Stimulated activated CD8-positive, alpha-beta memory T cell treated with anti-CD3 and anti-CD28 coated beads, Interleukin-12 subunit alpha, Interleukin-12 subunit beta, amount 100 ng/mL, for 1 hour (primary cell): ENCODE measurements at places on chromosomes 6 and 20.

DNA sequence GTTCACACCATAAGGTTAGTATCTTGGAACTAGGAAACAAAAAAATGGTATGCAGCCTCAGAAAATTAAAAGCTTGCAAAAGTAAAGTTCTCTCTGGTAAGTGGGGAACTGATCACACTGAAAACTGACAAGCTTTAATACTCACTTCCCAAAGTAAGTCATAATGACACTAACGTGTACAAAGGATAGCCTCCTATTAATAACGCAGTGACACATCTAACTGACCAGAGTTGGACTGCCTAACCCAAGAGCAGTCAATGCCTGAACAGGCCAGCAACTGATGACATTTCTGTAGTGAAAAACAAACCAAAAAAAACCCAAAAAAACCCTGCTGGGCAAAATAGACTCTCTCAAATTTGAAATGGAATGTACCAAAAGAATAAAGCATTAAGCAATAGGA, 30.7 kb downstream of the CHD6 start:
- no peak for DNase-seq

GRCh38 chr6:107077710-107078109, 37.6 kb downstream of the BEND3 start:
- no peak for DNase-seq

DNA sequence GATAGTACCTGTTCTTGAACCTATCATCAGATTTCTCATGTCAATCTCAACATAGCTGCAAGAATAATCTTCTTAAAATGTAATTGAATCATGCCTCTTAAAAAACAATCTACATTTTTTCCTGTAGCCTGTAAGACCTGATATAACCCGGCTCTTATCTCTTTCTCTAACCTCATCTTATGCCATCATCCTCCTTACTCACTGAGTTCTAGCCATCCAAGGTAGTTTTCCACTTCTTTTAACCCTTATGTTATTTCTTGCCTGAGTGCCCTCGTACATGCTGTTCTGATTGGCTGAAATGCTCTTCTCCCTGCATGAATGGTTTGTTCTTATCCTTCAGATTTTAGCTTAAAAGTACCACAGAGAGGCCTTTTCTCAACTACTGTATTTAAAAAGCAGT, 16.4 kb downstream of the SLC17A5 start:
- no peak for DNase-seq

- no peak for DNase-seq
Observed at GRCh38 chr6:44829836-44830235, 442.3 kb downstream of the CDC5L start.

DNA sequence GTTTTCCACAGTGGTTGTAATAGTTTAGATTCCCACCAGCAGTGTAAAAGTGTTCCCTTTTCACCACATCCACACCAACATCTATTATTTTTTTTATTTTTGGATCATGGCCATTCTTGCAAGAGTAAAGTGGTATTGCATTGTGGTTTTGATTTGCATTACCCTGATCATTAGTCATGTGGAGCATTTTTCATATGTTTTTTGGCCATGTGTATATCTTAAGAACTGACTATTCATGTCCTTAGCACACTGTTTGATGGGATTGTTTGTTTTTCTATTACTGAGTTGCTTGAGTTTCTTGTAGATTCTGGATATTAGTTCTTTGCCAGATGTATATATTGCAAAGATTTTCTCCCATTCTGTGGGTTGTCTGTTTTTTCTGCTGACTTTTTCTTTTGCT, 820.1 kb downstream of the TENT5A start:
- DNase-seq, result no peak

- no peak for DNase-seq
Observed at GRCh38 chr20:51886891-51887608, 84.7 kb upstream of the SALL4 start.

DNA sequence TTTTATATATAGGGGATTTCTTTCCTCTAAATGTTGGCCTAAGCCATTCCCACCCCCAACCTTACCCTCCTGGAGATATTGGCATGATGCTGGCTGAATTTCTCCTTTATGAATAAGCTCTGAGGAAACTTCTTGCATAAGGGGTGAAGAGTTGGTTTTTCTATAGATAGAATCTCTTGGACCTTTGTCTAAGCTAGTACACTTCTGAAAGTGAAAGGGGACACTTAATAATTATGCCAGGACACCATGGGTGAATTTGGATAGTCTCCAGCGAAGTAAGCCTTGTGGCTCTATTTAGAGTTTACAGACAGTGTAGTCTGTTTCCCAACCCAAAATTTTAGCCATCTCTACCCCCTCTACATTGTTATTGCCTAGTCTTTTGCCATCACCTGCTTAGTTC, 27.1 kb upstream of the FABP7 start:
- DNase-seq, result no peak

DNA sequence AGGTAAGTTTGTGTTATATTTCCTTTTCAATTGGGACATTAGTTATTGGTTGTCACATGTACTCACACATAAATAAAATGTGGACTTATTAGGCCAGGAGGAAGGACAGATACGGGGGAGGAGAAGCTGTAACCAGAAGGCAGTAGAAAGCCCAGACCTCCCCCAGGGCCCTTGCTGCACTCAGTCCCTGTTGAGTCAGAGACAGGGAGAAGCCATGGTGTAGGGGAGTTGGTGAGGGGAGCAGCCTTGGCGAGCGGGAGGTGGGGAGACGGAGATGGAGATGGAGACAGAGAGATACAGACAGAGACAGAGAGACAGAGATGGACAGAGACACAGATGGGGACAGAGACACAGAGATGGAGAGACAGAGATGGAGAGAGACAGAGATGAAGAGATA, 263.2 kb downstream of the DLL1 start:
- no peak for DNase-seq

- DNase-seq, result no peak
Observed at GRCh38 chr6:129273161-129273560, 390.2 kb downstream of the LAMA2 start.

DNA sequence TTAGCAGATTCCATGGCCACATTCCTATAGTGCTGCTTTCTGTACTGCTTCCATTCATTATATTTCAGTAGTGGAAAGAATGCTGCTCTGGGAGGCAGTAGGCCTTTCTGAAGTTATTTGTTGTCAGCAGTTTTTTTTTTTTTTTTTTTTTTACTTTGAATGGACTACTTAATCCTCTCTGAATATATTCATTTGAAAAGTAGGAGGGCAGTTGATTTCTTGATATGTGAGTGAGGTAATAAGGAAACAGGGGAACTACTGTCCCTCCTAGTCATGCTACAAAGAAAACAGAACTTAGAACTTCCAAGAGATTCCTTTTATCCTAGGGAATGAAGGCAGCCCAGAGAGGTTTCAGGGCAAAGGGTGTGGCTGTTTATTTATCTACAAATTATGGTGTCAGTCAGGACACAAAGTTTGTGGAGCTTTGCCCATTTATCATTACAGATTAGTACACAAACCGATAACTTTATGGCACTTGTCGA, 155.9 kb downstream of the JARID2 start:
- DNase-seq, result no peak

DNA sequence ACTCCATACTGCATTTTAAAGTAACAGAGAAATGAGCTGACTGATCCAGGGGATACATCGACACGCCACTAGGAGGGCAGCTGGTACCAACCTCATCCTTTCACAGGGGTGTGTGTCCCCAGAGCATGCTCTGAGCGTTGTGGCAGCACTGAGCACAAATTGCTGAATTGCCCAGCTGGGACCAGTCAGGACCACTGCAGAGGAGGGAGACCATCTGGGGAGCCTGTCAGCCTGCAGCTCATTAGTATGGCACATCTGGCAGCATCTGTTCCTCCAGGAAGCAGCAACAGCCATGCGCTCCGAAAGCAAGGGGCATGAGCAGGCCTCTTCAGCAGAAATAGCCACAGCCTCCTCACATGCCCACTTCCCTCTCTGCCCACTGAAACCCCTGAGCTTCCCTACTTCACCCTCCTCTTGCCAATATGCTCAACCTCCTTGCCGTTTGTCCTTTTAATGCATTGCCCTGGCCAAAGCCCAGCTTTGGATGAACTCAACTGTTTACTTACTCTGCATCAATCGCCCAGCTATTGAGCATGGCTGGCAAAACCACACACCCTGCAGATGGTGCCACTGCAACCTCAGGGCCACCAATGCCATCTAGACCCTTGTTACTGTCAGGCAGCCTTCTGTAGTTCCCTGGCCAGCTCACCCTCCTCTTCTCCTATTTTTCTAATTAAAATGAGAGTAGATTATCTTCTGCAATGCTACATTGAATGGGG, 77.6 kb upstream of the NEDD9 start:
- no peak for DNase-seq

GRCh38 chr6:165635965-165636364, 27.1 kb downstream of the PDE10A start:
- no peak for DNase-seq

DNA sequence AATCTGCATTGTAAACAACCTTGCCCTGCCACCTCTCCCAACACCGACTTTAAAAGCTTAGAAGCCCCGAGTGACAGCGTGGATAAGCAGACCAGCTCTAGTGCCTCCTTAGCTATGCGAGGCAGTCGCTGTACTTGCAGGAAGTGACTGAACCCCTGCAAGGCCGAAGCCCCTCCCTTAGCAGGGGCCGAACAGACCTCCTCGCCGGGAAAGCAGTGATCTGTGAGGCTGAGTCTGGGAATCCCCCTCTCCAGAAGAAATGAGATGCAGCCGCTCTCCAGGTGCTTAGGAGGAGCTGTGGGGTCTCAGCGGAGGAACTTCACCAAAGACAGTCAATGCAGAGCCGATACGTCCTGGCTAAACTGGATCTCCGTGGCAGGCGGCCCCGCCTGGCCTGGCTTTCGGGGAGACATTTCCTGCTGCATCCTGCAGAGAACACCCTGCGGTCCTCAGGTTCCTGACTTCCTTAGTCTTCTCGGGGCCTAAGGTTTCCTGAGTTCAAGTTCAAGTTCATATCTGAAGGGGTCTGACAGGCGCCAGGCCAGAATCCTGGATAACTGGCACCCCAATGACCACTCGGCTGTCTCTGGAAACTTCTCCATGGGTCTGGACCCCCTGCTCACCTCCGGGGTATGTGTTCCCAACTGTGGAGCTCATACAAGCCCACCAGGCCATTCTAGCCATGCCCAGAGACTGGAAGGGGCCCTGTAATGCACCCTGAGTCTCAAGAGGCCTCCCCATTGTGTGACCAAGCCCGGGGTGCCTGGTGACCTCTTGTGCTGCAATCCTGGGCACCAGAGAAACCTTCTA, 20.4 kb upstream of the FRMD1 start:
- DNase-seq, result no peak

DNA sequence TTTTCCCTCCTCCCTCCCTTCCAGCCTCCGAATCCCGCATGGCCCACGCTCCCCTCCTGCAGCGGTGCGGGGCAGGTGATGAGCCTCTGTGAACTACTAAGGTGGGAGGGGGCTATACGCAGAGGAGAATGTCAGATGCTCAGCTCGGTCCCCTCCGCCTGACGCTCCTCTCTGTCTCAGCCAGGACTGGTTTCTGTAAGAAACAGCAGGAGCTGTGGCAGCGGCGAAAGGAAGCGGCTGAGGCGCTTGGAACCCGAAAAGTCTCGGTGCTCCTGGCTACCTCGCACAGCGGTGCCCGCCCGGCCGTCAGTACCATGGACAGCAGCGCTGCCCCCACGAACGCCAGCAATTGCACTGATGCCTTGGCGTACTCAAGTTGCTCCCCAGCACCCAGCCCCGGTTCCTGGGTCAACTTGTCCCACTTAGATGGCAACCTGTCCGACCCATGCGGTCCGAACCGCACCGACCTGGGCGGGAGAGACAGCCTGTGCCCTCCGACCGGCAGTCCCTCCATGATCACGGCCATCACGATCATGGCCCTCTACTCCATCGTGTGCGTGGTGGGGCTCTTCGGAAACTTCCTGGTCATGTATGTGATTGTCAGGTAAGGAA, at the start of gene OPRM1:
OPRM1 (plus strand) TSS at position 10 of the 612 bp plus-strand sequence; CDS start at position 315, 305 bp downstream.
- no peak for DNase-seq

DNA sequence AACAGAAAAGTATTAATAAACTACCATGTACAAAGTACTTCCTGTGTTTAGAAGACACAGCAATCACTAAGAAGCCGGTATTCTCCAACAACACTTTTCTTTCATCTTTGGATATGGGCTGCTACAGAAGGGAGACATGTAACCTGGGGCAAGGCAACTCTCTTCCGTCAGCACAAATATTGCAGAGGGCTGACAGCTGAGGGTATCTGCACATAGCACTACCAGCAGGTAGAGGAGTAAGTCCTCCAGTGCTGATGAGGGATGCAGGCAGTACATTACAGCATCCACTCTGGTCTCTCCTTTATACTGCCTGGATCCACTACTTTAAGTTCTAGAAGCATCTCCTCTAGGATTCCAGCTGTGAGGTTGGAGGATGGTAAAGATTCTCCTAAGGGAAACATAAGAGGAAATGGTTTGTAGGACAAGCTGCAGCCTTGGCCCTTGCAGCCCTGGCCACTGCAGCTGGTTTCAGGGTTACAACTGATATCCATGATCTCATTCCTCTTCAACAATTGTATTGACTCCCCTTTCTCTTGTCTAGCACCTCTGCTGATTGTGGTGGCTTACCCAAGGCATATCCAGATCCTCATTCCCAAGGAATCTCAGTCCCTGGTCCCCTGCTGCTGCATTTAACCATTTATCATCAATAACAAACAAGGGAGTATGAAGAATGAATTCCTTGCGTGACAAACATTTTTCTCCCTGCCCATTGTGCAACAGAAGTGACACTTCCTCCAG, 110.7 kb upstream of the ADGRF1 start:
- DNase-seq, result no peak

- DNase-seq, result no peak
Observed at GRCh38 chr6:111715321-111715720, 109.6 kb upstream of the TRAF3IP2 start.

DNA sequence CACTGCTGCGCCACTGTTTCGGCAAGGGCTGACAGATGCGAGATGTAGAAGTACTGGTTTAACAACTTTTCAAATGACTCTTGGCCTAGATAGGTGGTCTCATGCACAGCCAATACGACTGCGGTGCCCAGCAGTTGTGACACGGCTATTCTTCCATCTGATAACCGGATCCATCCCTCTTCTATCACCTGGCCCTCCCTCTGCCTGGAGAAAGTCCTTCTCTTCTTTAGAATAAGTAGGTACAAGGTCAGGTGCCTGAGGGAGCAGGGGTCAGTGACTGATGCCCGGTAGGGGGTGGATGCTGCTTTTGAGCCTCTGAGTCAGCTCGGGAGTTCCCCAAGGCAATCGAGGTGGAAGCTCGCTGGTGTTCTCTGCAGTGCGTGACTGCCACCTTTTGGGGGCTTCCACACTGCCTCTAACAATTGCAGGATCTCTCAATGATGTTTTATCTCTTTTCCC, 166.8 kb upstream of the GRIK2 start:
- no peak for DNase-seq

DNA sequence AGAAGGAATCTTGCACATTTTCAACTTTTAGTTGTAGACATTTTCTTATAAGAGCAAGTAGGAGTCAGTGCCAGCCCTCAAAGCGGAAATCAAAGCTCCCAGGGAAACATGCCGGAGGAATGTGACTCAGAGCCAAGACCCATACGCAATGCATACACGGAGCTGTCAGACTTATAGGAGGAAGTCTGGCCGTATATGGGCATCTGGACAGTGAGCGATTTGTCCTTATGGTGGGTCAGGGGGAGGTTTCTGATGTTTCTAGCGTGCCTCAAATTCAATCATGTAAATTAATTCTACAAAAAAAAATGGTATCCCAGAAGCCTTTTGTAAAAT, 3.6 kb upstream of the CCN2 start:
- no peak for DNase-seq
